Small intestine (tissue), 16 donors: ENCODE measurements at places on chromosomes 1 and 21.

- H3K36me3 ChIP-seq: no peaks in the 10 kb centered on the region
- no peaks in the 10 kb centered on the region for H3K27me3 ChIP-seq
Observed at GRCh38 chr1:69510026-69510425, 57.7 kb upstream of the LRRC7 start.

DNA sequence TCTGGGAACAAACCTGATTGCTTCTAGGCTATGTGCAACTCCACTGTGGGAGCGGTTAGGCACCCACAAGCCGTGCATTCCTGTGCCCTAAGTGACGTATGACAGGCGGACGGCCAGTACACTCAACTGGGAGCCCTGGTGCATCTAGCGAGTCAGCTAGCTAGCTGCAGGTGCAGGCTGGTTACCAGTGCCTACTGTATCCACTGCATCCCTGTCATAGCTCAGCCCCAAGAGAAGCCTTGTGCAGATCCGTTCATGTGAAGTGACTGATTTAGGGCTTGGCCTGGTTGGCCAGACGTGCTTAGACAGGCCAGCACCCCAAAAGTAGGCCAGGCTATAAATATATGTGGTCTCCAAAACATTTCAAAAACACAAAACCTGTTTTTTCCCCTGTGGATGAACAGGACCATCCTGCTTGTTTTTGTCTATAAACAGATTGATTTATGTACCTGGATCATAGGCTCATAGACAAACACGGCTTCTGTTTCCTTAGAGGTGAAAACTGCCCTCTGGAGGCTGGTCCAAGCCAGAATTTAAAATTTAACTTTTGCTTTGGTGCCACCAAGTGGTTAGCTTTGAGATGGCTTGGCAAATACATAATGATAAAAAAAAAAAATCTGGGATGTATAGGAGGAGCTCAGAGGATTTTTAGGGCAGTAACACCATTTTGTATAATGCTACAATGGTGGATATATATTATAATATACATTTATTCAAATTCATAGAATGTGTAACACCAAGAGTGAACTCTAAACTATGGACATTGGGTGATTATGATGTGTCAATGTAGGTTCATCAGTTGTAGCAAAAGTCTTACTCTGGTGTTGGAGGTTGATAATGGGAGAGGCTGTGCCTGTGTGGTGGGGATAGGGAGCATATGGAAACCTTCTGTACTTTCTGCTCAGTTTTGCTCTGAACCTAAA lies 68.5 kb downstream of the GIPC2 start:
- DNase-seq: peak; percentile 83
- H3K36me3 ChIP-seq: peaks cover 11% of the 10 kb centered on the region
- no peaks in the 10 kb centered on the region for H3K27me3 ChIP-seq

DNA sequence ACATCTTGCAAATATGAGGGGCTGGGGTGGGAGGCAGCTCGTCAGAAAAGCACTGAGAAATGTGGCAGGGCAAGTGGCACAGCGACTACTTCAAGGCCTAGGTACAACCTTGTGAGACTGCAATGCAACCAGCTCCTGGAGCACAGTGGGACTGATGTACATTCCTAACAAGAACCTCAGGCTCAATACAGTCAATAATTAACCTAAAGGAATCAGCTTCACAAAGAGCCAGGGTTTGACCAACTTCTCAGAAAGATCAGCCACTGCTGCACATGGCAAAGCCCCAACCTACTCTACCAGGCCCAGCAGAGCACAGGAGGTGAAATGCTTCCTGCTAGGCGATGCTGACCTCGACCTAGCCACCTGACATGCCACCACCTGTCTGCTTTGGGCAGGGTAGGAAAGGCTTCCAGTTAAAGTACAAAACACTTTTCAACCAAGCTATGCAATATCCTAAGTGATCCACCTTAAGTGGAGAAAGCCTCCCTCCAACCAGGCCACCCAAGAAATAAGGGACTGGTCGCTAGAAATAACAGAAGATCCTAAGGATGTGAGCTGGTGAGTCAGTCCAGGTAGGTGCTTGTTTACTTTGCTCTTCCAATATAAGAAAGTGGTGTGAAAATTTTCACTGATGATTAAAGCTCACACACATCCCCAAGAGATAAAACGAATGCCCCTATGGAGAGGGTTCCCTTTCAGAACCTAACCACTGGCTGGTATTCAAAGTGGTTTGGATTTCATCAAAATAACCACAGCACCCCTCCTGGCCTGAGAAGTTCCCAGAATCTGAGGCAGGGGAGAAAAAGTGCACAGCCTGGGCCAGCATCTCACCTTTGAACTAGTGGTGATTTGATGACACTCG lies 2.1 kb downstream of the RIPK4 start:
- no peaks in the 10 kb centered on the region for H3K36me3 ChIP-seq
- H3K27ac ChIP-seq: peak overlapping the region; percentile 60
- H3K4me3 ChIP-seq: peak overlapping the region; percentile 67
- peak; percentile 72 for DNase-seq
- H3K27me3 ChIP-seq: peaks cover 24% of the 10 kb centered on the region
- H3K4me1 ChIP-seq: peaks cover 8% of the 10 kb centered on the region

DNA sequence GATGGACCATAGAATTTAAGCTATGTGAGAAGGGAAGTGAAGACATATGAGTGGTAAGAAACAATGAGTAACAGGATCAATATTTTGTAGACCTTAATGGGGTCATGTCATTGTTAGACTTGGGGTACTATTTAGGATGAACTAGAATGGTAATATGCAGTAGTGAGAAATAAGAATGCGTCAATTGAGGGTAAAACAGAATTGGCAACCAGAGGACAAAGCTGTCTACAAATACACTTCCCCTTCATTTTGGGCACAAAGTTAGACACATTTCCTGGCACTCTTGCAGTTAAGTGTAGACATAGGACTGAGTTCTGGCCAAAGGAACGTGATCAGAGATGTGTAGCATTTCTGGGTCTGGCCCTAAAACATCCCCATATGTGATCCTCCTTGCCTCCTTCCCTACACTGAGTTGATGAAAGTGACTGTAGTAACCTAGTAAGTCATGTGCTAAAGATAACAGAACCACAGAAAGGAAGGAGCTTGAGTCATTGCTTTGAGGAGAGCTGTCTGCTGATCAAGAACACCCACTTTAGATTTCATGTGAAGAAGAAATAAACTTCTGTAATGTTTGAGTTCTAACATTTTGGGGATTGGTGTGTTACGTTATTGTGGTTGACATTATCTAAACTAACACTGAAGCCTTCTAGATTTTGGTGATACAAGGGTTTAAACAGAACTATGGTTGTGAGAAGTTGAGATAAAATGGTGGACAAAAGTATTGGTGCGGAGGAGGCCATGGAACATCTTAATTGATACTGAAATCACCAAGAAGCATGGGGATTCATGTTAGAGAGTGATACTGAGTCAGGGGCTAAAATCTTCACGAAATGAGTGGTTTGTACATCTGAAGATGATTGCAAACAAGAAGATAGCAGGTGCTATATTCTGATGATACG lies 41.7 kb downstream of the CD55 start:
- H3K27ac ChIP-seq: no peak overlapping the region
- H3K36me3 ChIP-seq: peaks cover 12% of the 10 kb centered on the region
- H3K4me3 ChIP-seq: no peak overlapping the region
- H3K4me1 ChIP-seq: no peaks in the 10 kb centered on the region
- no peaks in the 10 kb centered on the region for H3K27me3 ChIP-seq

DNA sequence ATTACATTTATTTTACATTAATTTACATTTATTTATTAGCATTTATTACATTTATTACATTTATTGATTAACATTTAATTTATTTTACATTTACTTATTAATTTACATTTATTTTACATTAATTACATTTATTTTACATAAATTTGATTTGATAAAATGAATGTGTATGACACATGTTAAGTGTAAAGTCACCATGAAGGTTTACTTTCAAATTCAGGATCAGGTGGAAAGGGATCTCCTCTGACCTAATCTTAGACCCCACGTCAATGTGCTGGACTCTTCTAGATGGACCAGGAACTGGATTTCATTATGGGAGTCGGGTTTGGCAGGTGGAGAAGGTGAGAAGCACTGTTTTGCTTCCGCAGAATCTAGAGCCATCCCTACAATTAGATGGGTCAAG lies 76.1 kb downstream of the NCAM2 start:
- no peak for DNase-seq
- H3K27ac ChIP-seq: no peak overlapping the region
- no peaks in the 10 kb centered on the region for H3K27me3 ChIP-seq
- no peaks in the 10 kb centered on the region for H3K36me3 ChIP-seq
- no peak overlapping the region for H3K4me3 ChIP-seq
- no peaks in the 10 kb centered on the region for H3K4me1 ChIP-seq

DNA sequence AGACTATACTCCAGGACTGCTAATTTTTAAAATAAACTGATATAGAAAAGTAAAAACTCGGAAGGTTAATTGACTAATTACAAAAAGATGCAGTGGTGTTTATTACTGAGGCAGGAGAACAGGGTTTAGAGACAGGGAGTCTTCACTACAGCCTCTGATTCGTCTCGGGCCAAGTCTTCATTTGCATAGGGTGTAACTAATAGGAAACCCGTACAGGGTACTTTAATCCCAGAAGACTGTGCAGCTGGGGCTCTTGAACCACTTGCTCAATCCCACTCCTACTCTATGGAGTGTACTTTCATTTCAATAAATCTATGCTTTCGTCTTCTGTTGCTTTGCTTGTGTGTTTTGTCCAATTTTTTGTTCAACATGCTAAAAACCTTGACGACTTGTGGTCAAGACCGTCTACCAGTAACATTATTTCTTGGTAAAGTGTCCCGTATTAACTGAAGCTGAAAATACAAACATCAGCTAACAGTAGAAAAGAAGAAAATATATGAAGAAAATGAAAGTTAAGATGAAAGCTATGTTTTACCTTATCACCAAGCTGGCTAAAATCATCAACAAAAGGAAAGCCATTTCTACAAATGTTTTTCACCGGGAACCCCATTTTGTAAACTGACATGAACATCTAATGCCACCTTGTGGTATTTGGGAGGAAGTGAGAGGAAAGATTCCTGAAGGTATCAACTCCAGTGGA lies 8.0 kb downstream of the SDHB start:
- DNase-seq: peak; percentile 50
- H3K27ac ChIP-seq: no peak overlapping the region
- H3K27me3 ChIP-seq: no peaks in the 10 kb centered on the region
- no peaks in the 10 kb centered on the region for H3K4me1 ChIP-seq

- no peaks in the 10 kb centered on the region for H3K36me3 ChIP-seq
- peaks cover 5% of the 10 kb centered on the region for H3K27me3 ChIP-seq
- peak overlapping the region; percentile 48 for H3K4me3 ChIP-seq
- no peak for DNase-seq
Observed at GRCh38 chr1:77282187-77282865, 507 bp downstream of the AK5 start.

DNA sequence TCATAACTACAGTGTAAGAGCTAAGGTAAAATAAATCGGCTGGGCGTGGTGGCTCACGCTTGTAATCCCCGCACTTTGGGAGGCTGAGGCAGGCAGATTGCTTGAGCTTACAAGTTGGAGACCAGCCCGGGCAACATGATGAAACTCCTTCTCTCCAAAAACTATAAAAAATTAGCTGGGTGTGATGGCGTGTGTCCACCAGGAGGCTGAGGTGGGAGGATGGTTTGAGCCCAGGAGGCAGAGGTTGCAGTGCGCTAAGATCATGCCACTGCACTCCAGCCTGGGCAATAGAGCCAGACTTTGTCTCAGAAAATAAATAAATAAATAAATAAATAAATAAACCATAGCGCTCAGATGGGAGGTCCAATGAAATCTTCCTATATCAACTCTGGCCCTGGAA lies 16.7 kb upstream of the FAM110D start:
- no peak for DNase-seq
- H3K4me3 ChIP-seq: no peak overlapping the region
- H3K27ac ChIP-seq: no peak overlapping the region
- H3K27me3 ChIP-seq: no peaks in the 10 kb centered on the region

GRCh38 chr21:16134134-16134533 lies 404.4 kb downstream of the USP25 start:
- H3K4me1 ChIP-seq: no peaks in the 10 kb centered on the region
- H3K27me3 ChIP-seq: no peaks in the 10 kb centered on the region
- H3K36me3 ChIP-seq: no peaks in the 10 kb centered on the region
- no peak for DNase-seq
- H3K27ac ChIP-seq: no peak overlapping the region
- no peak overlapping the region for H3K4me3 ChIP-seq

GRCh38 chr1:247273013-247273412 lies 17.1 kb downstream of the VN1R5 start:
- H3K27ac ChIP-seq: no peak overlapping the region
- no peak overlapping the region for H3K4me3 ChIP-seq
- no peaks in the 10 kb centered on the region for H3K4me1 ChIP-seq

- H3K4me3 ChIP-seq: no peak overlapping the region
- no peak overlapping the region for H3K27ac ChIP-seq
- peaks cover 2% of the 10 kb centered on the region for H3K4me1 ChIP-seq
- no peaks in the 10 kb centered on the region for H3K27me3 ChIP-seq
Observed at GRCh38 chr1:88330201-88330600, 353.9 kb upstream of the PKN2 start.

DNA sequence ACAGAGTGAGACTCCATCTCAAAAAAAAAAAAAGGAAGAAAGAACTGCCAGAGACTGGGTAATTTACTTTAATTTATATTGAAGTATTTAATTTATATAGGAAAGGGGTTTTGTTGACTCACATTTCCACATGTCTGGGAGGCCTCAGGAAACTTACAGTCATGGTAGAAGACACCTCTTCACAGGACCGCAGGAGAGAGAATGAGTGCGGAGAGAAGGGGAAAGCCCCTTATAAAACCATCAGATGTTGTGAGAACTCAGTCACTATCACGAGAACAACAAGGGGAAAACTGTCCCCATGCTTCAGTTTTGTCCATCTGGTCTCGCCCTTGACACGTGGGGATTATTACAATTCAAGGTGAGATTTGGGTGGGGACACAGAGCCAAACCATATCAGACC lies 25.8 kb upstream of the PPP1R8 start:
- no peak overlapping the region for H3K4me3 ChIP-seq
- H3K36me3 ChIP-seq: peaks cover 24% of the 10 kb centered on the region

- H3K4me1 ChIP-seq: peaks cover 9% of the 10 kb centered on the region
- no peak overlapping the region for H3K4me3 ChIP-seq
- H3K27me3 ChIP-seq: no peaks in the 10 kb centered on the region
- no peak for DNase-seq
- H3K27ac ChIP-seq: no peak overlapping the region
Observed at GRCh38 chr1:2098839-2099785, 48.9 kb downstream of the PRKCZ start.

GRCh38 chr1:109198043-109198695 lies 15.5 kb upstream of the SARS1 start:
- H3K27ac ChIP-seq: no peak overlapping the region
- H3K36me3 ChIP-seq: no peaks in the 10 kb centered on the region
- H3K27me3 ChIP-seq: no peaks in the 10 kb centered on the region

- no peaks in the 10 kb centered on the region for H3K4me1 ChIP-seq
- no peak overlapping the region for H3K27ac ChIP-seq
- H3K27me3 ChIP-seq: no peaks in the 10 kb centered on the region
- no peak for DNase-seq
Observed at GRCh38 chr1:108843390-108844137, 13.3 kb downstream of the AKNAD1 start.

DNA sequence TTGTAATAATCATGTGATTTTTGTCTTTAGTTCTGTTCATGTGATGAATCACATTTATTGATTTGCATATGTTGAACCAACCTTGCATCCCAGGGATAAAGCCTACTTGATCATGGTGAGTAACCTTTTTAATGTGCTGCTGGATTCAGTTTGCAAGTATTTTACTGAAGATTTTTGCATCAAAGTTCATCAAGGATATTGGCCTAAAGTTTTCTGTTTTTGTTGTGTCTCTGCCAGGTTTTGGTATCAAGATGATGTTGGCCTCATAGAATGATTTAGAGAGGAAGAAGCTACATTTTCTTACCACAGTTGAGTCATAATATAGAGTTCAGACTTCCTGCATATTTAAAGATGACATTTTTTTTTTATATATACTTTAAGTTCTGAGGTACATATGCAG lies 455.9 kb downstream of the PLPP3 start:
- H3K36me3 ChIP-seq: no peaks in the 10 kb centered on the region
- no peak overlapping the region for H3K27ac ChIP-seq
- DNase-seq: no peak
- no peak overlapping the region for H3K4me3 ChIP-seq
